ENCODE measurements at places on chromosomes 3 and 15.

DNA sequence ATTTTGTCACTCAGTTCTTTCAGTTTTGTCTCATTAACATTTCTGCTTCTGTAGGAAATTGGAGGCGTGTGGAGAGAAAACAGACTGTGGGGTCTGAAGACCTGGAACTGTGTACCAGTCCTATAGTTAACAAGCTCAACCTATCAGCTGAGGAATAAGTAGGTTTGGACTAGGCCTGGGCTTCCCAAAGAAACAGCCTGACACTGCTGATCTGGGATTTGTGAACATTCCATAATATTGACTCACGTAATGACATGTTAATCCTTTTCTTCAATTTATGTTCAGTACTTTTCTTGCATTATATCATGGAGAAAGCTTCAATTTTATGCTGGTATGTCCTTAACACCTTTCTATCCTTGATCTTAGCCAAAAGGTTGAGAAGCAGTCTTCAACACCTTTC, 181.6 kb upstream of the RORA start:
- DNase-seq = no peak

DNA sequence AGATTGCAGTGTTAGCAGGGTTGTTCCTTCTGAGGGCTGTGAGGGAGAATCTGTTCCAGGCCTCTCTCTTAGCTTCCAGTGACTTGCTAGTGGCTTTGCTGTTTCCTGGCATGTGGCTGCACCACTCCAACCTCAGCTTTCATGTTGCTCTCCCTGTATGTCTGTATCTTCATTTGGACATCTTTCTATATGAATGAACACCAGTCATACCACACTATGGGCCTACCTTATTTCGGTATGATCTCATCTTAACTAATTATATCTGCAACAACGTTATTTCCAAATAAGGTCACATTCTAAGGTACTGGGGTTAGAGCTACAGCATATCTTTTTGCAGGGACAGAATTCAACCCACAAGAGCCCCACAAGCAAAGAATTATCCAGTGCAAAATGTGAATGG, 356.7 kb upstream of the UMPS start:
- no peak for DNase-seq

- no peak for DNase-seq
These were observed 152.8 kb upstream of the TLE3 start for GRCh38 chr15:70250208-70251201.

GRCh38 chr3:185409957-185410356, 47.0 kb downstream of the MAP3K13 start:
- DNase-seq = no peak

DNA sequence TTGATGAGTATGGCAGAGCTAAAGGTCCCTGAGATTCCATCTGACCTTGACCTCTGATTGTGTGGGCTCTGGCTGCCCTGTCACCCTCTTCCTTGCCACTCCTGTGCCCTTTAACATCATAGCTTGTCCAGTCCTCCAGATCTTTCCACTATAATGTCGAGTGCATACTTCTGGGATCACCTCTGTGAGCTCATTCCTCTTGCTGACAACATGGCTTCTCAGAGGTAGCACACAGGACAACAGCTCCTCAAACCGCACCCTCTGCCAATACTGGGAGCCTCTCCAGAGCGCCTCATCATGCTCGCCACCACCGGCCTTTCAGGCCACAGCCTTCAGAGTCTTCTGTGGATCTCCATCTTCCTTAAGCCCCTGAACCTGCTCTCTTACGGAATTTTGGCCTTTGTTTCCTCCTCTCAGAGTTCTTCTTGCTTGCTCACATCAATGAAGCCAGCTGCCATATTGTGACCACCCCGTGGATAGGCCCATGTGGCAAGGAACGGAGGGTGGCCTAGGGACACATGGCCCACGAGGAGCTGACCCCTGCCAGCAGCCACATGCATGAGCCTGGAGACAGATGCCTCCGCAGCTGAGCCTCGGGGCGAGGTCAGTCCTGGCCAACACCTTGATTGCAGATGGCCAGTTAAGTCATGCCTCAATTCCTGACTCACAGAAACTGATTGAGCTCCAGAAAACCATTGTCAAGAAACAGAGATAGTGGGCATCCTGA, 31.1 kb downstream of the PLA2G4D start:
- DNase-seq = no peak

- peak; percentile 24 for DNase-seq
These were observed 97.7 kb upstream of the ATP2B2 start for GRCh38 chr3:10602769-10603768.
